ENCODE measurements at places on chromosomes 6 and 20.

- DNase-seq, result peak; percentile 74
Measured at GRCh38 chr20:34363465-34364222, 571 bp downstream of the ITCH start.

- DNase-seq, result no peak
Measured at GRCh38 chr6:160077526-160077925, 44.1 kb upstream of the SLC22A1 start.

DNA sequence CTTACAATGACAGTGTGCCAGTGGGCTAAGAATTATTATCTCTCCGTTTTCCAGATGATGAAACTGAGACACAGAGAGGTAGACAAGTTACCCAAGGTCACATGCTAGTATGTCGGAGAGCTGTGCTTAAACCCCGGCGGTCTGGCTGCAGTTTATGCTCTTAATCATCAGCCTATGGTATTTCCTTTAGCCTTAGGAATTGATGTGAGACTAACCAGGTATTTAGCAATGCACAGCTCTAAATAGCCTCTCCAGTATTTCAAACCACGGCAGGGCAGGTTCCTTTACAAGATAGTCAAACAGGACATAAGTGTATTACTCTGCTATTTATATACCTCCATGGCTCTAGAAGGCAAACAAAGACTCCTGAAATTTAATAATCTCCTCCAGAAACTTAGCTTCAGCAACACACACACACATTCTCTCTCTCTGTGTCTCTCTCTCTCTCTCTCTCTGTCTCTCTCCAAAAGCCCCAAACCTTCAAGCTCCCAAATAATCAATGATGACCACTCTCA is 142.0 kb upstream of the ZNF217 start:
- no peak for DNase-seq

GRCh38 chr20:10483691-10484090 is 48.6 kb downstream of the SLX4IP start:
- DNase-seq, result no peak

GRCh38 chr6:81814370-81815076 is 62.0 kb upstream of the TENT5A start:
- no peak for DNase-seq

DNA sequence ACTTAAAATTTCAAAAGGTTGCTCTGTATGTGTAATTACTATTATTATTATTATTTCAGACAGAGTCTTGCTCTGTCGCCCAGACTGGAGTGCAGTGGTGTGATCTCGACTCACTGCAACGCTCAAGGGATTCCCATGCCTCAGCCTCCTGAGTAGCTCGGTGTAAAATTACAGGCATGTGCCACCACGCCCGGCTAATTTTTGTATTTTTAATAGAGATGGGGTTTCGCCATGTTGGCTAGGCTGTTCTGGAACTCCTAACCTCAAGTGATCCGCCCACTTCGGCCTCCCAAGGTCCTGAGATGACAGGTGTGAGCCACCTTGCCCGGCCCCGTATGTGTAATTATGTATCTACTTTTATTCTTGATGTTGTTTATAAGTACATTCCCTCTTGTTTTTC is 65.3 kb upstream of the ZNF217 start:
- no peak for DNase-seq

DNA sequence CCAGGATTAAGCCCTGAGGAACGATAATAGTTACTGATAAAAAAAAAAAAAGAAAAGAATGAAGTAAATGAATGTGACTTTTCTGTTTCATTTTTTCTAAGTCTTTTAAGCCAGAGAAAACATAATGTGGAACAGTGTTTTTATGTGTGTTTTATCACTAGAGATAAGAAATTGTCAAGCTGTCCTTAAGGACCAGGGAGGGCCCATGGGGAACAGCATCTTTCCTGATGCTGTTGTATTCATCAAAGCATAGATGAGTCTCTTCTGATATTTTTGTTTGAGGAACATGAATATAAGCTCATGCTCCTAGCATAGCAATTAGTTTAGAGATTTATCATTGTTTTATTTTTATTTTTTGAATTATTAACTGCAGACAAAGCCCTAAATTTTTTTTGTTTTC is 150.2 kb downstream of the LAMA2 start:
- no peak for DNase-seq

DNA sequence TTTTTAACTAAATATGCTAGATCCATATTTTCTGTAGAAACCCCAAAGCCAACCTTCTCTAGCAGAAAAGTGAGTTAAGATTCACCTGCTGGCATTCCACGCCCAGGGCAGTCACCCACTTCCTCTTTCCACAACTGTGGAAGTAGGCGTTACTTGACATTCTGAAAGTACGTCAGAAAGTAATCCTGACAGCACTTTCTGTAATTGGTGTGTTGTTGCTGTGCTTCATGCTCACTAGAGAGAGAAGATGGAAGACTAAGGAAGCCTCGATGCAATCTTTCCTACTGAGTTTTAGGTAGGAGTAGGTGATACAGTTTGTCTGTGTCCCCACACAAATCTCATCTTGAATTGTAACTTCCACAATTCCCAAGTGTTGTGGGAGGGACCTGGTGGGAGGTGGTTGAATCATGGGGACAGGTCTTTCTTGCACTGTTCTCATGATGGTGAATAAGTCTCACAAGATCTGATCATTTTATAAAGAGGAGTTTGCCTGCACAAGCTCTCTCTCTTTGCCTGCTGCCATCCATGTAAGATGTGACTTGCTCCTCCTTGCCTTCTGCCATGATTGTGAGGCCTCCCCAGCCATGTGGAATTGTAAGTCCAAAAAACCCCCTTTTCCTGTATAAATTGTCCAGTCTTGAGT is 101.1 kb downstream of the MAP3K7 start:
- DNase-seq, result no peak

DNA sequence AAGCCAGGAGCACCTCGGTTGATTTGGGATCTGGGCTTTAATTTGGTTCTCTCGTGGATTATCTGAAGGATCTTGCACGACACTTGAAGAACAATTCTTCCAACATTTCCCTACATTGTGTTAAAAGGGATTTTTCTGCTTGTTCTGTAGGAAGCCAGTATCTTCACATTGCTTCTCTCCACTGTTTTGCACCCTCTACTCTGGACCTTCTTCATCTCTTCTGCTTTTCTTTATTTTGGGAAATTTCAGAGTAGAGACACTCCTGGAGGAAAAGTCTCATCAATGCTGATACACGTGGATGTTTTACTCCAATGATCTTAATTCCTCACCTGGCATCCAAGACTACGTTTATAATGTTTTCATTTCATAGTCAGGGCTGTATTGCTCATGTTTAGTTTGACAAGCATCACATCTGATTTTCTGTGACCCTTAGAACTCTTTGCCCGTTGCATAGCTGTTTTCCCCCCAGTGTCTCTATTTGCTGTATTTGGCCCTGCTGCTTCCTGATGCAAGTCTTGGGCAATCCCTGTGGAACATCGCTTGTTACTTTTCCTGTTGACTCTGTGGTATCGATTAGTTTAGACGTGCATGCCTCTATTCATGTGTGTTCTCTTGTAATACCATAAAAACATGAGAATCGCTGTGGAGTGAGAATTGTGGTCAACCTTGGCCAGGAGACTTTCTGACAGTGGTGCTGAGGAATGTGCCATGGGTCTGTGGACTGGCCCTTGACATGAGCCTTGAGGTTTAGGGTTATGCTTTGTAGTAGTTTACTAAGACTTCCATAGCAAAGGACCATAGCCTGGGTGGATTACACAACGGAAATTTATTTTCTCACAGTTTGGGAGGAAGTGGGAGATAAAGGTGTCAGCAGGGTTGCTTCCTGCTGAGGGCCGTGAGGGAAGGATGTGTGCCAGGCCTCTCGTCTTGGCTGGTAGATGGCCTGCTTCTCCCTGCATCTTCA is 12.5 kb downstream of the PLCB1 start:
- no peak for DNase-seq

DNA sequence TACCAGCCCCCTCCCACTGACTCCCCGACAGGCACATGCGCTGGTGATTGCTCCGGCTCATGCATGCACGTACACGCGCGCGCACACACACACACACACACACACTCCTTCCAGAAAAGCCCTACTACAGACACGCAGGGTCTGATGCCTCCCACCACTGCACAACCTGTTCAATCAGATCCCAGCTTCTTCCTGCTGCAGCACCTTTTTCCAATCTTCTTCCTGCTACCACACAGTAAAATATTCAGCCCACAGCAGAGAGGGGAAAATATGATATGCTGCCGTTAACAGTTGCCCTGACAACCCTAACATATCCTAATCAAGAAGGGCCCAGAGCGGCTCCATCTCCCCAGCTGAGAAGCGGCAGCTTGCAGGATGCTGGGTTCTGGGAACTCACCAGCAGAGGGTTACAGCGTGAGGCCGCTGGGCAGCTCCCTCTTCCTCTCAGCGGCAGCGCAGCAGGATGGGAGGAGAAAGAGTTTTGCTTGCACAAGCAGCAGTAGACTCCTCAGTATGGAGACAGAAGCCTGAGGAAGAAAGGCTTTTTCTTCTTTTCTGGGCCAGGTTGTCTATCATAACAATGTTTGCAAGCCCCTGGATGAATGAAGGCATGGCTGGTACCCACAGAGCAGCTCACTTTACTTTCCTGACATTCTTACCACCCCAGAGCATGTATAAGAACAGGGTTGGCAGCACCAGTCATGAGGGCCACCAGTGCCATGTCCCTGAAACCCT is 23.9 kb downstream of the MAP7 start:
- peak; percentile 48 for DNase-seq

DNA sequence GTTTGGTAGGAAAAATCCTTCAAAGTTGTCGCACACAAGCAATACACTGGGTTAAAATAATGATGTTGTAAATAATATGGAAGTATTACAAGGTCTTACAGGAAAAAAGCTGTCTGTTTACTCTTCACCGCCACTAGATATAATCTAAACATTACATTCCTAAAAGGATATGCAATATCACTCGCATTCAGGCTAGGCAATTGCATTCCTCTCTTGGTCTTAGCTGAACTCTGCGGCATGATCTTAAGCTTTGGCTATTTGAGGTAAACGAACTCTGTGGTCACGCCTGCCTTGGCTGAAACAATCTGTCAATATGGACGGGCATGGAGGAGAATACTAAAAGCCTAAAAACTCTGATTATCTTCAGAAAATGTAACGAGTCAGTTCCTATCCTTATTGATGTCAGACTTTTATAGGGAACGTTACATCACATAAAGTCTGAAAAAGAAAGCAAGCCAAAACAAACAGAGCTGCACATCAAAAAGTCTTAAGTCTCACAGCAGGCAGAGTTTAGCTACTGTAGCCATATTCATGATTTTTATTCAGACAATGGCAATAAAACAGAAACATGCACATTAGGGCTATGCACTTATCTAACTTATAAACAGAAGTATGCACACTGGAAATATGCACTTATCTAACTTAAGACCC is 30.8 kb upstream of the FILIP1 start:
- peak; percentile 57 for DNase-seq

DNA sequence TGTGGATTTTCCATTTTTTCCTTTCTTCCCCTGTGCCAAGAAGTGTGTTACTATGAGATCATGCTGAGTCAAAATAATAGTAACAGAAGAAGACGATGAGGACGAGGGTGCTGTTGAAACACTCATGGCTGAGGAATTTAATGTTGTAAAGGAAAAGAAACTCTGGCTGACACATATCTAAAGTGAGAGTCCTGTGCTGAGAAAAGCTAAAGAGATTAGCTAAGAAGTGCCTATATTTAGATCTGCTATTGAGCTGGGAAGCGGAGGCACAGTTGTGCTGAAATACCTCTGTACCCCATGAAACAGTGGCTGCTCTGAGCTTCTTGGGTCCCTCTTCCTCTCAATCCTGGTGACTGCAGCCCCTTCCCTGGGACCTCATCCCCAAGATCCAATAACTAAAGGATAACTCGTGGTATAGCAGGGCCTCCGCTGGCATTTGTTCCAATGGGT is 1.1 kb upstream of the SYTL3 start:
- no peak for DNase-seq

DNA sequence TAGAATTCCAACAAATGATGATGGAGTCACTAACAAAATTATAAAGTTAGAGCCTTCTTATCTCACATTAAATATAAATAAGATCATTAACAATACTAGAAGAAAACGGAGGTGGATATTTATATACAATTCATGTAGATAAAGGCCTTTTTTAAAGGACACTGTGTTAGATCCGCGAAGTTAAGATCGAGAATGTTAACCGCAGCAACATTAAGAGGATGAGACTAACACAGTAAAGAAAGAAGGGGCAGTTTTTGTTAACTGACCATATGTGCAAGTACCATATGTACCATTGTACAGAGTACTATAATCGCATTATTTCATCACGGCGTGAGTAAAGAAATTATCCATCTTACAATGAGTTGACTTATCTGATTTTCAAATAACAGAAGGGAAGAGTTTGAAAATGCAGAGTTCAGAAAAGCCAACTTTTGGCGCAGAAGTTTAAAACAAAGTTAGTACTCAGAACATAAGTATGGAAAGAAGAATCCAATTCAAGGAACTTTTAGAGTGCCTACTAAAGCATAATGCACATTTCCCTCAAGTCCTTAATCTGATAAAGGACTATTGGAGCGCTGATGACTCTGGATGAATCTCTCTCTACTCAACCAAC is 1.4 kb downstream of the FBXL4 start:
- no peak for DNase-seq

GRCh38 chr6:157211603-157212455 is 111.5 kb downstream of the TMEM242 start:
- no peak for DNase-seq

- DNase-seq, result no peak
Measured at GRCh38 chr6:133456944-133457343, 215.8 kb downstream of the EYA4 start.

DNA sequence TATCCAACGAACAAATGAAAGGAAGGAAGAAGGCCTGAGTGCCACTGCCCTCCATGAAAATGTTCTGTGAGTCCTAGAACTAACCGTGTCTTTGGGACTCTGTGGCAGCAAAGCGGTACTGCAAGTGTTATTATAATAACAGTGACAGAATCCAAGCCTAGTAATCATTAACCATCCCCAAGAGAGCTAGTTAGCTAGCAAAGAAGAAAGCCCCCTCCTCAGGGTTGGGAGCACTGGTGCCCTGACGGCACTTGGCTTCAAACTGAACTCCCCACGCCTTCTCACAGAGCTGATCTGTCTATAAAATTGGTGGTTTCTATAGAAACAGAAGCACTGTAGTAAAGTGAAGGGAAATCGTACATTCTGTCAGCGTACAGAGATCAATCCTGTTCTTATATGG is 239.8 kb downstream of the PTPRT start:
- no peak for DNase-seq

GRCh38 chr6:148565930-148566663 is 180.7 kb upstream of the UST start:
- peak; percentile 52 for DNase-seq

- no peak for DNase-seq
Measured at GRCh38 chr20:8509809-8510208, 377.7 kb downstream of the PLCB1 start.

All from OCI-M1 (cell line).